Neural crest cell (in vitro differentiated cells): ENCODE measurements at places on chromosomes 2 and 18.

DNA sequence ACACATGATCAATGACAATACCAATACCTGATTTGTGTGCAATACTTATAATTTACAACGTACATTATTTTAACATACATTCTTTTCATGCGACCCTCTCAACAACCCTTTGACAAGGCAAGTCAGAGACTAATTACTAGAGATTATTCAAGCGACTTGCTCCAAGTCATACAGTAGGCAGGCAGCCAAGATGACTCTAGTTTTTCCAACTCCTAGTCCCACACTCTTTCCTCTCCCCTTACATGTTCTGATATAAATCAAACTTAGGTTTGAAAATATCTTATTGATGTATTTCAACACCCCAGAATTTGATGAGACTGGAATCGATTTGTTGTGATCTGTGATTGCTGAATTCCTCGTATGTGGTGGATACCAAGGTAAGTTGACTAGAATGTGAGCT, 8.0 kb upstream of the CYP27C1 start:
- DNase-seq, result no peak

- DNase-seq, result no peak
Measured at GRCh38 chr2:134508391-134508790, 210.4 kb downstream of the TMEM163 start.

- no peak for DNase-seq
Measured at GRCh38 chr2:168926621-168927386, 25.7 kb downstream of the G6PC2 start.

DNA sequence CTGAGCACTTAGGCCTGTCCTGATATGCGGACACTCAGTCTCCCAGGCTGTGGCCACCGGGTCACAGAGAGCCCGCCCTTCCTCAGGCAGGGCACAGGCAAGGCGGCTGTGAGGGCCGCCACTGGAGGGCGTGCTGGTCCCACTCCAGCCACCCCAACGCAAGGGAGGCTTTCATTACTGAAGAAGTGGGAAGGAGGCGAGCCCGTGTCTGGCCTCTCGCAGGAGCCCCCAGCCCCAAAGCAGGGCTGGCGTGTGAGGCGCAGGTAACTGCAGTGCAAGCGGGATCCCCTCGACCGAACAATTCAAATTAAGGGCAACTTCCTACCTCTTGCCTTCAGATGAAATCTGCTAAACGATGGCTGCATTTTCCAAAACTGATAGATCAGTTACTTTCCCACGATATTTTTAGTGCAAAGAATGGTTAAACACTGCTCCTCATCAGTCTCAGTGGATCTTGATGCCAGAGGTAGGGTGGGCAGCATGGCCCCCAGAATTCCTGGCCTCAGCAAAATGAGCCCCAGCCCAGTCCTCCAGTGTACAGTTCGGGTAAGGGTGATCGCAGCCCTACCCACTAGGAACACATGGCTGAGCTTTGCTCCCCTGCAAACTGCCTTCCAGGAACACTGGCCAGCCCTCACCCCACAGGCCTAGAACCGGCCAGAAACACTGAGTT, 97.2 kb downstream of the SEPTIN10 start:
- DNase-seq, result peak; percentile 75

GRCh38 chr2:6827566-6828298, 38.0 kb downstream of the CMPK2 start:
- DNase-seq, result no peak

GRCh38 chr2:191405546-191405945, 160.3 kb downstream of the MYO1B start:
- DNase-seq, result no peak

DNA sequence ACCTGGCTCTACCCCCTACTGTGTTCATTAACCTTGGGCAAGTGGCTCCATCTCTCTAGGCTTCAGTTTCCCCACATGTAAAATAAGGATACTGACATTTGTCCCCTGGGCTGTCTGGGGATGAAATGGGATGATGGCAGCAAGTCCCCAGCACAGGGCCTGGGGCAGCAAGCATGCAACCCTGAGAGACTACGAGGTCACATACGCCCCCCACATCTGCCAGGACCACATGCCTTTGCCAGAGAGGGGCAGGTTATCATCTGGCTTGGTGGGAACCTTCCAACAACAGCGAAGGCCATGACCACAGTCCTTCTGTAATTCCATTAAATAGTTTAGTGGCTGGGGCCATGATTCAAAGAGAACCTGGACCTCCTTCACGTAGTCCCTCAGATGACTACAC, 145.9 kb upstream of the REV1 start:
- no peak for DNase-seq

DNA sequence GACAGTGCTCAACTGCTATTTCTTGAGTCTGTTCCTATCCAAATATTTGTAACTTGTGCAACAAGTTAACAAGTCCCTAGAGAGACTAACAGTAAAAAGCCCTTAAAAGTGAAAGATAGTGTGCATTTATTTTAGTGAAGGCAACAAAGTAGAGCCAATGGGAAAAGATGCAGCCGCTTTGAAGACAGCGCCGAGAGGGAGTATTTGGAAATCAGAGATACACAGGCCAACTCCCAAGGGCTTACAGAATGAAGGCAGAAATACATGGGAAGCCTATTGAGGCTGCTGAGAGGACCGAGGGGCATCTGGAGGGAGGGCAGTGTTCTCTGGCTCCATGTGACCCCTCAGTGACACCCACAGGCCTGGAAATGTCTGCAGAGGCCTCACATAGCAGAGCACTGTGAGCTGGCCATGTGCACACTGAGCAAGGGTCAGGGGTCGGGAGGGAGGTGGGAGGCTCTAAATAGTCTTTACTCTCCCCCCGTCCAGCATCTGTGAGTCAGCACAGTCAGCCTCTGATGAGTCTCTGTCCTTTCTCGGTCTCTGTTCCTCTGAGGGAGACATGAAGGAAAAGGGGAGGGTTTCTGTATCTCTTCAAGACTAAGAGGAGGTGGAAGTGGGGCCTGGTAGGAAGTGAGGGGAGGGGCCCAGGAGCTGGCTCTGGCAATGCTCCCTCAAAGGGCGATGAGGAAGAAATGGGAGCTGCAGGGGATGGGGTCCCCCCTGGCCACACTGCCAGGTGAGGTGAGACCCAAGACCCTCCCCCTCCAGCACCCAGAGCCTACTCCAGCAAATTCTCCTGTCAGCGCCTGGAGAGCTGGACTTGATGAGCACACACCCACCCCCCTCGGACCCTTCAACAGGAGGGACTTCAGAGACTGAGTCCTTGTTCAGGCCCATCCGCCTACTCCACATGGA, 133.6 kb downstream of the SP3 start:
- peak; percentile 47 for DNase-seq

DNA sequence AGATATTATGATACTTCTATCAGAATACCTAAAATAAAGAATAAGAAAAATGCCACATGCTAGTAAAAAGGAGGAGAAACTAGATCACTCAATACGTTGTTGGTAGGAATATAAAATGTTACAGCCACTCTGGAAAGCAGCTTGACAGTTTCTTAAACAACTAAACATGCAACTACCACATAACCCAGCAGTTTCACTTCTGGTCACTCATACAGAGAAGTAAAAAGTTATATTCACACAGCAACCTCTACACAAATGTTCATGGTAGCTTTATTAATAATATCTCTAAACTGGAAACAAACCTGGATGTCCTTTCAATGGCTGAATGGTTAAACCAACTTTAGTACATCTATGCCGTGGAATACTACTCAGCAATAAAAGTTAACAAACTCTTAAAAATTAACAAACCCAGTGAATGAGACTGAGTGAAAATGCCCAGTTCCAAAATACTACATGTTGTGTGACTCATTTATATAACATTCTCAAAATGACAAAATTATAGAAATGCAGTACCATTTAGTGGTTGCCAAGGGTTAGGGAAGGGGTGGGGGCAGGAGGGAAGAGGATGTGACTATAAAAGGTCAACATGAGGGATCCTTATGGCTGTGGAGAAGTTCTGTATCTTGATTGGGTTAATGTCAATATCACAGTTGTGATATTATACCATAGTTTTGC, 124.1 kb downstream of the MMADHC start:
- DNase-seq, result no peak

GRCh38 chr2:188726626-188727247, 247.4 kb upstream of the COL3A1 start:
- DNase-seq, result no peak

DNA sequence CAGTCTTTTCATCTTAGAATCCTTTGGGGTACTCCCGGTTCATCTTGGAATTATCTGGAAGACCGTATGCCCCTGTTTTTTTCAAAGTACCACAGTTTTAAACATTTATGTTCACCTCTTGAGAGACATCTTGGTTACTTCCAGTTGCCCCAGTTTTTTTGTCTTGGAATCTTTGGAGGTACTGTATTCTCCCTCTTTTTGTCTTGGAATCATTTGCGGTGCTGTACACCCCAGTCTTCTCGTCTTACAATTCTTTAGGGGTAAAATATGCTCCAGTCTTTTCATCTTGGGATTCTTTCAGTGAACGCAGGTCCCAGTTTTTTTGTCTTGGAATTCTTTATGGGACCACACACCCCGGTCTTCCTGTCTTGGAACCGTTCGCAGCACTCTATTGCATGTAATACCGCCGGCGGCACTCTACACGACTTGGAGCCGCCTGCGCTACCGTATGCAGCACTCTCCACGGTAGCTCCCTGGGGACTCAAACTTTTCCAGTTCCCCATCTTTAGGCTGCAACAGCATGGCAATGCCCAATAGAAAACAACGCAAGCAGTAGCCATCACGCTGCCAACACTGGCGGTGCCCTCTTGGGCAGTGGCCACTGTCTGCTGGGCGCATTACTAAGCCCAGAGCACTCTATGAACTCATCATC, 21.2 kb upstream of the ZDBF2 start:
- no peak for DNase-seq

GRCh38 chr18:70450426-70451253, 161.8 kb downstream of the SOCS6 start:
- DNase-seq, result no peak

GRCh38 chr2:202278944-202279343, 13.4 kb downstream of the NOP58 start:
- DNase-seq, result no peak
